ENCODE measurements at places on chromosomes 5 and 9. TPM values are rescaled to one million over a fixed set of nuclear protein-coding genes. Genes with fewer than 3 reads are reported as not detected.

MARCOL gene
- not detected for total RNA-seq

NHP2 gene
- 114 TPM for total RNA-seq

IFNB1 gene
- total RNA-seq, result under 0.01 TPM

CENPK gene
- total RNA-seq, result 4.8 TPM

NXNL2 gene
- total RNA-seq, result under 0.01 TPM

CCDC152 gene
- total RNA-seq, result 0.21 TPM

RETREG1 gene
- total RNA-seq, result 1.0 TPM

PCDHA1 gene
- under 0.01 TPM for total RNA-seq

GTF2H2 gene
- 27.7 TPM for total RNA-seq

ST8SIA4 gene
- total RNA-seq, result 2.7 TPM

FOXD4L4 gene
- 0.34 TPM for total RNA-seq

WNT8A gene
- not detected for total RNA-seq

PPP2R2B gene
- total RNA-seq, result 0.21 TPM

GFI1B gene
- total RNA-seq, result not detected

CDC42SE2 gene
- total RNA-seq, result 49.1 TPM

RIGI gene
- 6.5 TPM for total RNA-seq

KIF27 gene
- 9.0 TPM for total RNA-seq

PKN3 gene
- 1.4 TPM for total RNA-seq

GPR150 gene
- 0.21 TPM for total RNA-seq

PSD2 gene
- under 0.01 TPM for total RNA-seq

CD180 gene
- not detected for total RNA-seq

Data from nasal cavity respiratory epithelium epithelial cell of viscerocranial mucosa (primary cell).